ENCODE measurements at places on chromosomes 5 and 9.

DNA sequence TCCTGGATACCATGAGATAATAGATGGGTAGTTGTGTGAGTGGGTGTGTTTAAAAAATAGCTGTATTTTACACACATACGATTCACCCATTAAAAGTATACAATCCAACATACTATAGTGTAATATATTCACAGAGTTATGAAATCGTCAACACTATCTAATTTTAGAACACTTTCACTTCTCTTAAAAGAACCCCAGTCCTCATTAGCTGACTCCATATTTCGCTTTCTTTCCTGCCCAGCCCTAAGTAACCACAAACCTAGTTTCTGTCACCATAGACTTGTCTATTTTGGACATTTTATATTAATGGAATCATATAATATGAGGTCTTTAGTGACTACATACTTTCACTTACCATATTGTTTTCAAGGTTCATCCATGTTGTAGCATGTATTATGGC, 63.8 kb upstream of the S1PR3 start:
- no peak for DNase-seq

DNA sequence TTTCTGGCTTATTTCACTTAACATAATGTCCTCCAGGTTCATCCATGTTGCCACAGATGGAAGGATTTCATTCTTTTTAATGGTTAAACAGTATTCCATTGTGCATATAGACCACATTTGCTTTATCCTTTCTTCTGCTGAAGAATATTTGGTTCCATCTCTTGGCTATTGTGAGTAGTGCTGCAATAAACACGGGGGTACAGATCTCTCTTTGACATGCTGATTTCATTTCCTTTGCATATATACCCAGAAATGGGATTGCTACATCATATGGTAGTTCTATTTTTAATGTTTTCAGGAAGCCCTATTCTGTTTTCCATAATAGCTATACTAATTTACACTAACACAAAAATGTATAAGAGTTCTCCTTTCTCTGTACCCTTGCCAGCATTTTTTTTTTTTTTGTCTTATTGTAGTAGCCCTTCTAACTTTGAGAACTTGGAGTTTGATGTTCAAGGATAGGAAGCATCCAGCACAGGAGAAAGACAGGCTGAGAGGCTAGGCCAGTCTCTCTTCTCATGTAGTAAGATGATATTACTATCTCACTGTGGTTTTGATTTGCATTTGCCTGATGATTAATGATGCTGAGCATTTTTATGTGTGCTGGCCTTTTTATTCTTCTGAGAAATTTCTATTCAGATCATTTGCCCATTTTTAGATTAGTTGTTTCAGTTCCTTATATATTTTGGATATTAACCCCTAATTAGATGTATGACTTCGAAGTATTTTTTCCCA, 592.2 kb upstream of the ZNF608 start:
- peak; percentile 41 for DNase-seq

GRCh38 chr9:336039-336438, 121.4 kb downstream of the DOCK8 start:
- no peak for DNase-seq

DNA sequence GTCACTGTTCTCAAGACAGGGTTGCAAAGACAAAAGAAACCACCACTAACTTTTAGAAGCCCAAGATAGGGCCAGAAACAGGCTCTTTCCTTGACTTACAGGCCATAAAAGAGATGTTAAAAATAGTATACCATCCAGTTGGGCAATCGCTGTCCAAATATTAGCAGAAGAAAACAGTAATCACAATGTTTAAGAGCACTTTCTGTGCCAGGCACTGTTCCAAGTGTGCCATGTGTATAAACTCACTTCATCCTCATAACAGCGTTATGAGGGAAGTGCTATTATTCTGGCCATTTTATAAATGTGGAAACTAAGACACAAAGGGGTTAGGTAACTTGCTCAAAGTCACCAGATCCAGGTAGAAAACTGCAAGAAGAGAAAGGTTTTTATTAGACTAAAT, 111.7 kb downstream of the KCNN2 start:
- DNase-seq, result no peak

GRCh38 chr9:84438391-84438790, 97.8 kb upstream of the SLC28A3 start:
- DNase-seq, result no peak

DNA sequence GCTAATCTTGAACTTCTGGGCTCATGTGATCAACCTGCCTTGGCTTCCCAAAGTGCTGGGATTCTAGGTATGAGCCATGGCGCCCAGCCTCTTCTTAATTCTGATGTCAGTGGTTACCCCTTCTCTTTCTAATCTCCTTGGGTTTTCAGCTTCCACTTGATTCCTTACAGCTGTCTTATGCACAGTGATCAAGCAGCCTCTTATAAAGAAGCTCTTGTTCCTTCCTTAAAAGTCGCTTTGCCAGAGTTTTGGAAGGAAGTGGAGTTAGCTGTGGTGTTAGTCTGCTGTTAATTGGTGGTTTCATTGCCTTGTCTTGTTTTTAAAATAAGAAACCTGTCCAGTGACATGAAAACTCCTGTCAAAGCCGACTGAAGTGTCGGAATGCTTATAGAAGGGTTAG, 128.1 kb upstream of the CACNA1B start:
- no peak for DNase-seq

DNA sequence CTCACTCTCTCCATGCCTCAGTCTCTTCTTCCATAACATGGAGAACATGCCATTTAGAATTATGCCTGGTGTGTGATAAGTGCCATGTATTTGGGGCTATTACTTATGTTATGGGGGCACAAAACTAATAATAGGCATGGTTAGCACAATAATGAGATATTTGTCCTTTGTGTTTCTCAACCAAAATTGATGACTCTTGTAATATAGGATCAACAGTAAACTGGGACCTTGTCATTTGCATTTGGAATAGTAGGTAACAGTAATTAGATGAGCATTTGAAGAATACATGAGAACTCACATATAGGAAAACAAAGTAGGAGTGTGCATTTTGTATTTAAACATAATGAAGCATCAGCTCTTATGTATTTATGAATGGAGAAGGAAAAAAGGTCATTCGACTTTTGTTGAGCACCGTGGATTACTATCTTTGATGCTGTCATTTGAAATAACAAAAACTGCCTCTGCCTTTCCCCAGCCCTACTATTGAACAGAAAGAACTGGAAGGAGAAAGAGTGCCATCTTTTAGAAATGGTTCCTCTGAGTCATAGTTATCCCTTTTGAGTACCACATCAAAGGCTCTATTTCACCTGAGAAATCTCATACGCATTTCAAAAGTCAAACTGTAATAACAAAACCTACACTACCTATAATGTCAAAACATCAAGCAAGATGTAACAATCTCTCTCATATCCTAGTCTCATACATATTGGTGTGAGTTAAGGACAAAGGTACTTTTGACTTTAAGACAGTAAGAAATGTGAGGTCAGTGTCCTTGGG, 655.2 kb downstream of the PDE4D start:
- no peak for DNase-seq

DNA sequence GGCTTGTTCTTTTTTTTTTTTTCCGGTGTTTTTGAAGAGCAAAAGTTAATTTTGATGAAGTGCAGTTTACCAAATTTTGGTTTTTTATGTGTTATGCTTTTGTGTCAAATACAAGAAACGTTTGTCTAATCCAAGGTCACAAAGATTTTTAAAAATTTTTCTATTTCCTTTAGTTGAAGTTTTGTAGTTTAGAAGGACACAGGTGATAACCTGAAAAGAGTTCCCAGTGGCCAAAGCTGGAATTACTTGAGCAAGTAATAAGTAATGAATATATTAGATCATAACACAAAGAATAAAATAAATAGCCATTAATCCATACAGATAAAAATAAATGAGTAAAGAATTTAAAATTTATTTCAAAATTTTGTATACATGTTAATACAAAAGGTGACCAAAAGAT, 71.5 kb downstream of the FCHO2 start:
- DNase-seq, result no peak

DNA sequence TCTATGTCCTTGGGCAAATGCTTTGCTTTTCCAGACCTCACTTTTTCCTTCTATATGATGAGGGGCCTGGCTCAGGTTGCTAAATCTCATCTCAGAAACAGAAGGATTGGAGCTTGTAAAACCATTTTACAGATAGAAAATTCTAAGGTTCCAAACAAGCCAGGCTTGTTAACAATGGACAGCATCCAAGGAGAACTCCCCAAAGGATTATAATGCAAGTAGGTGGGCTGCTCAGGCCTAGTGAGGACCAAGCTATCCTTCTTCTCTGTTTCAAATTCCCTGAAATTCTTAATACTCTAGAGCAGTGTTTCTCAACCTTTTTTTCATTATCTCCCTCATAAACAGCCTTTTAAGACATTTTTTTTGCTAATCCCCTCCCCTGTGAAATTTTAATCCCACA, 269.8 kb downstream of the TMEM38B start:
- DNase-seq, result no peak

- peak; percentile 8 for DNase-seq
Measured at GRCh38 chr5:148794729-148795561, 31.5 kb upstream of the ADRB2 start.

- DNase-seq, result no peak
Measured at GRCh38 chr9:33878691-33879366, 61.9 kb downstream of the UBE2R2 start.

GRCh38 chr5:133370904-133371303, 241.4 kb downstream of the FSTL4 start:
- no peak for DNase-seq

DNA sequence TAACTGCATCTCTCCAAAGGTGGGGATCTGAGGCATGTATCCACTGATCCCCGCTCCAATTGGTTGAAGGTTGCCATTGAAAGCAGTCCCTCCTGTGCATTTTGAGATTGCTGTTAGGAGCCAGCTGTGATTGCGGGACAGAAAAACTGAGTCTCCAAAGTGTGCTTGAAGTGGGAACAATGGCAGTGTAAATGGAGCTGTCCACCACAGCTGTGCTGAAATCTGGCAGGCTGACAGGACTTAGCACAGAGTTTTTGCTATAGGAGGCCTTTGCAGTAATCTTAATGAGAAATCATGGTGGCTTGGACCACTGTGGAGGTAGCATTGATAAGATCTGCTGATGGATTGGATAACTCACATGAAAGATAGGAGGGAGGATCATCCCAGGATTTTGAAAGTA, 3.3 kb downstream of the RNF20 start:
- no peak for DNase-seq

GRCh38 chr9:108478431-108479332, 377.1 kb downstream of the ACTL7B start:
- peak; percentile 88 for DNase-seq

- DNase-seq, result no peak
Measured at GRCh38 chr5:75330404-75330803, 6.6 kb upstream of the HMGCR start.

GRCh38 chr9:107922260-107922659, 432.7 kb upstream of the KLF4 start:
- DNase-seq, result peak; percentile 50

GRCh38 chr5:35282810-35283209, 52.5 kb upstream of the PRLR start:
- DNase-seq, result no peak

DNA sequence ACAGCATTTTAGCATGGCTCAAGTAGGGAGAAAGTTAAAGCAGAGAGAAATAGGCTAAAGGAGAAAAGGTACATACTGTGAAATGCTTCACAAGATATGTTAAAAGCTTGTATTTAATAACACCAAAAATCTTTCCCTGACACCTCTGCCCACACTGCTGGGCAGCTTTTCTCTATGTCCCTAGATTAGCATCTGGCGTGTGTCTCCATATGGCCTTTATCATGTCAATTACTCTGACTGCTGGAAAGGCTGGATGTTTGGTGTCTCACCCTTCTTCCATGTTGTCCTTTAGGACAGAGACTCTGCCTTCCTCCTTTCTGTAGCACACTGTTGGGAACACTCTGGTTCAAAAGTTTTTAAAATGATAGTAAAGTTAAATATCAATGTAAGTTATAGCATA, 122.5 kb downstream of the OXCT1 start:
- DNase-seq, result no peak

- no peak for DNase-seq
Measured at GRCh38 chr5:170365831-170366230, 23.3 kb downstream of the KCNMB1 start.

DNA sequence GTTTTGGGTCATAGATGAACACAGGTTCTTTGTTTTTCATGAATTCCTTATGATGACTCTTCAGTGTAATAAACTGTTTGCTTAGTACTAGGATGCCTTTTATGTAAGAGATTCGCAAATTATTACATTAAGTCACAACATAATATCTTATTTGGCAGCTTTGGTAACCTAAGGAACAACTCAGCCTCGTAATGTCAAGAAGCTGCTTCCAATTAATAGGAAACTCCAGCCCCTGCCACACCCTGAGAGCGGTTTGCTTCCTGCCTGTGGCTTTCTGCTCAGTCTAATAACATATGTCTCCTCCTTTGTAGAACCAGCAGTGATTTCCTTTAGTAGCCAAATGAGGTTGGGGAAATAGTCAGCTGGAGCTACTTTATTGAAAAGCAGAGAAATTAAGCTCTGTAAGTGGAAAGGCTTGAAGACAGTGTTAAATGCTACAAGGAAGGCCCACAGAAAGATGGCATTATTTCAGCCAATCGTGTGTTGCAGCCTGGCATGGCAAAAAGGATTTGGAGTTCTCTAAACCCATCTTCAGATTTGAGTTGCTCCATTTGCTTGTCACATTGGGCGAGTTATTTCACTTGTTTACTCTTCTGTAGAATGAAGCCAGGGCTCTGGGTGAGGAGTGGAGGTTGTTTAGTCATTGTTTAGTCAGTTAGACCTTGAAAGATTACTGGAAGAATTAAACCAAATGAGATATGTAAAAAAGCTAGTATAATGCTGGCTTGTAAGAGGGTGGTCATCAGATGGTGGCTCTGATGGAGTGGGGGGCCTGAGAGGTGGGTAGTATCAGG, 54.1 kb downstream of the MTAP start:
- DNase-seq, result peak; percentile 77

GRCh38 chr5:143154510-143155370, 248.7 kb downstream of the NR3C1 start:
- DNase-seq, result peak; percentile 47

GRCh38 chr5:160887780-160888179, 35.8 kb upstream of the ATP10B start:
- no peak for DNase-seq

- peak; percentile 21 for DNase-seq
Measured at GRCh38 chr9:75200892-75201470, 112.7 kb downstream of the OSTF1 start.

DNA sequence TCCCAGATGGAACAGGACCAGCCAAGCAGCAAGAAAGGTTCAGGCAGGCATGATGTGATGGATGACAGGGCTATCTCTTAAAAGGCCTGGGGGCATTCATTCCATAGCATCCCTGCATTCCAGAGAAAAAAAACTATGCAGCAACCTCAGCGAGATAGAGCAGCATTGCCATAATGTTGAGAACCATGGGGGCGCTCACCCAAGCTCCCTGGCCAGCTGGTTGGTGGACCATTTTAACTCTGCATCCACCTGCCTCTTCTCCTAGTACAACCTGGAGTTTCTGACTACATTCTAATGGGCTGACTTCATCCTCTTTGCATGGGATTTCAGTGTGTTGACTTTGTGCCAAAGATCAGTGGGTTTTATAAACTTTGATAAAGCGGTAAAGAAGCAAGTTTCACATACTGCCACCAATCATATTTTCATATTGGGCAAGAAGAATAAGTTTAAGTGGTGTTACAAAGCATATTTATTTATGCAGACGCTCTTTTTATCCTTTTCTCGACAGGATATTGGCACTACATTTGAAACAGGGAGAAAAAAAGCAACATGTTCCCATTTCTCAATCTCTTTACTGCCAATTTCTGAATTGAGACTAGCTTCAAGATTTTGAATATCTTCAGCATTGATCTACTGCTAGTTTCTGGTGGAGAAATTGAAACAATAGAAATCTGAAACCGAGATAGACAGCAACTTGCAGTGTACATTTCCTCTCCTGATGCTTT, 378.3 kb upstream of the WWC1 start:
- DNase-seq, result no peak

Data from fibroblast of gingiva (primary cell).